ENCODE measurements at places on chromosomes 11 and 22.

- no peak for DNase-seq
Measured at GRCh38 chr11:102429691-102430090, 22.9 kb downstream of the TMEM123 start.

DNA sequence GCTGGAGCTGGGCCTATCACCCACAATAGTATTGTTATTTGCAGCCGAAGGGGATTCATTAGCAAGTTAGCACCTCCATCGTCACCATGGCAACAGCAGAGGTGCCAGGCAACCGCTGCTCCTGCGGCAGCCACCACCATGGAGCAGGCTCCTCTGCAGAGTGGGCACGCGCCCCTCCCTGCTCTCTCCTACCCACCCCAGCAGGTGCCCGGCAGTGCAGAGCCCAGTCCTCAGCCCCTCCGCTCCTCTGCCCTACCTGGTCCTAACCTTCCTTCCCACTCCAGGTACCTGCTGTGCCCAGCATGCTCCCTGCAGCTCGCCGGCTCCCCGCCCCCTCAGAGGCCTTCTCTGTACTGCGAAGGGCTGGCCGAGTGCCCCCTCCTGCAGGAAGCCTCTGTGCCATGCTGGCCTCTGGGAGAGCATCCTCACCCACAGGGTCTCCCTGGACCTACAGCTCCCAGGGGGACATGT lies 3.6 kb downstream of the DUSP8 start:
- peak; percentile 74 for DNase-seq

DNA sequence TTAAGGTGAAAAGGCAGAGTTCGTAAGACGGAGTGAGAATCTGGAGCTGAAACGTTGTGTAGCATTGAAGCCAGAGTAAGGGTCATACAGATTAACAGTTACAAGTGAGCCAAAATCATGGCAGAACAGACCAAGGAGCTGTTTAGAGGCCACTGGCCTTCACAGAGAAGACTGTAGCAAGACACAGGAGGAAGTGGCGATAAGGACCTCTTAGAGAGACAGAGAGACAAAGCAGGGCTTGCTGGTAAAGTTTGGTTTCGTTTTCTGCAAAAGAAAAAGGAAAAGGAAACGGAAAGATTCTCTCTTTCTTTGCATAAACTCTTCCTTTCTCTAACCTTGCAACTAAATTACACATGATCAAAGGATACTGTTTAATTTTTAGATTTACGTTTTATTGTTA lies 83.0 kb downstream of the AASDHPPT start:
- no peak for DNase-seq

GRCh38 chr22:46405901-46406300 lies 70.4 kb downstream of the TRMU start:
- DNase-seq: no peak

- DNase-seq: no peak
Measured at GRCh38 chr11:67174311-67174710, 55.2 kb downstream of the KDM2A start.

DNA sequence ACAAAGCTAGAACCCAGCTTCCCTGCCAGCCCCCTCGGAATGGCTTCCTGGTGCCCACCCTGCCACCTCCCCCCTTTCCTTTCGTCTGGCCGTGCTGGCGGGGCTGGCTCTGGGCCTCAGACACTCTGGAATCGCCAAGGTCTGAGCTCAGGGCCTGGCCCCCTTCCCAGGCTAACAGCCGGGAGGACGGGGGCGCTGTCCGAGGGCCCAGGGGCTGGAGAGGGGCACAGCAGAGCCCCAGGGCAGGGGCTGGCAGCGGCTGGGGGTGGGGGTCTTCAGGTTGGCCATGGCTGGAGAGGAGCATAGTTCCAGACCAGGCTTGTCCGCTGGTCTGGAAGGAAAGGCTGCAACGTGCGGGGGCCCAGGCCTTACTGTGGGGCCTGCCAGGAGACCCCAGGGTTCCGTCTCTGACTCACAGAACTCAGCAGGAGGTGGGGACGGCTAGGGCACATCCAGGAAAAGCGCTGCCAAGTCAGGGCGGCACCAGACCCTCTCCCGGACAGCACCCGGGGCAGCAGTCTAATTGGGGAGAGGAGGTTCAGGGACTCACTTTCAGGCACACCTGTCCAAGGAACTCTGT lies 861 bp upstream of the LTBP3 start:
- no peak for DNase-seq

DNA sequence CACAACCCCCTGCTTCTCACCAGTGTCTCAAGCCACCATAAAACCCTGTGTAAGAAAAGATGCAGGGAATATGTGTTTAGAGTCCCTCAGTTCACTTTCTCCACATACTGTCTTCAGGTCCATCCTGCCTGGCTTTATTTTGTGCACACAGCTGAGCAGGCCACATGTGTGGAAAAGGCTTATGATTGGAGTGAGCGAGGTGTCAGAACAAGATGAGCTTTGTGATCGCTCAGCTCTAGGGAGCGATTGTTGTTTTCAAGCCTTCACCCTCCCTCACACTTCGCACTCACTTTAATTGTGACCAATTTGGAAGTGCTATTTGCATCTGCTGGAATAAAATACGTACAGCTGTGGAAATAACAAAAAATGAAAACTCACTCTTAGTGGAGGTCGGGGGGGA lies 931.1 kb upstream of the TENM4 start:
- DNase-seq: no peak

DNA sequence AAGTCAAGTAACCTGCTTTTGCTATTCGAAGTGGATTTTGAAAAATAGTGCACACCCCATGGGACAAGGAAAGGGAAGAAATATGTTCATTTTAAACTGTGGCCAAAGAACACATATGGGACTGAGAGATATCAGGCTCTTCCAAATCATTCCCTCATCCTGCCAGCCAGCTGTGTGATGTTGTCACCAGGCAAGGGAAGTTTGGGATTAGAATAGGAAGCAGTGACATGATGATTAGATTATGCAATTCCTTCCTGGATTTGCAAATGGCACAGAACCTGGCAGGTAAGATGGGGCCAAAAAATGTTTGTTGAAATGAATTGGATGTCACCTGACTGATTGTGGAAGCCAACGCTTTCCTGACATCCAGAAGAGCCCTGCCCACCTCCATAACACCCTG lies 4.9 kb upstream of the SCN3B start:
- DNase-seq: no peak

- no peak for DNase-seq
Measured at GRCh38 chr11:122127020-122127419, 11.0 kb upstream of the BLID start.

- no peak for DNase-seq
Measured at GRCh38 chr11:123491241-123491640, 61.2 kb downstream of the GRAMD1B start.

DNA sequence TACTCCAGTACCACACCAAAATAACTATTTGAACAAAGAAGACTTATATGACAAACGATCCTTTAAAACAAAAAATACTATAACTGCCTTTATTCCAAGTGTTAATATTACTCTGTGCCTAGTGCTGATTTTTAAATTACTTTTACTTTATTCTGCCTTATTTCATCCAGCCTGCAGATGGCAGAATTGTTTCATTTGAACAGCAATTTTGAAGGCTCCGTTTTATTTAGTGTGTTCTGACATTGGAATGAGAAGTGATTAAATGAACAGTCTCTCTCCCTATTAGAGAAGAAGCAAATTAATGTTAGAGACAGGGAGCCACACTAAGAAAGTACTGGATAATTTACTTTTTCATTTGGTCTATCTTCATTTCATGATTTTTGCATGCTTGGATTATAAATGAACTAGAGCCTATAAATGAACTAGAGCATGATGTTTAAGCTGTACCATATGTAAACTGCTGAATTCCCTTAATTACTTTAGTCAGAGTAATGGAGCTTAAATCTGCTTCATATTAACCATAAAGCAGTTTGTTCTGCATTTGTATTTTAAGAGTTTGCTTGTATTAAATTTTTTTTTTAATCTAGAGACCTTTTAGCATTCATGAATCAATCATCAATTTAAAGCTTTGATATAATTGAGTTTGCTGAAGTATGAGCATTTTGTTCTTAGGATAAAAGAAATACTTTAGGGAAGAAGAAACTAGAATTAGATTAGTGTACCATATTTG lies 9.8 kb downstream of the PDHX start:
- DNase-seq: peak; percentile 71

DNA sequence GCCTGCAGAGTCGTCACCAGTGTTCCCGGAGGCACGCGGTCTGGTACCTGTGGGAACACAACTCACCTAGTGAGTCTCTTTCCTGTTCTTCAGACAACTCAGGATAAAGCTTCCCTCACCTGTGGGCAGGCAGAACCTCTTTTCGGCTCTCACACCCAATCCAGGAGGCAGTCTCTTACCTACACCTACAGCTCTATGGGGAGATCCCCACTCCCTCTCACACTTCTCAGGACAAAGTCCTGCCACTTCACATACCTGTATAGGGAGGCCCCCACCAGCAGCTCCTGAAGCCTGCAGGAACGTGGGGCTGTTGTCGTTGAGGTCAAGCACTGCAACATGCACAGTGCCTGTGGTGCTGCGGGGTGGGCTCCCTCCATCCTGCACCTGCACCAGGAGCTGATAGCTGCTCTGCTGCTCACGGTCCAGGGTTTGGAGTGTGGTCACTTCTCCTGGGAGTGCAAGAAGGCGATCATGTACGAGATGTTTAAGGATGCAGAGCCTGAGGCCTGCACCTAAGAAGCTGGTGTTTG lies 12.2 kb upstream of the TPP1 start:
- no peak for DNase-seq

DNA sequence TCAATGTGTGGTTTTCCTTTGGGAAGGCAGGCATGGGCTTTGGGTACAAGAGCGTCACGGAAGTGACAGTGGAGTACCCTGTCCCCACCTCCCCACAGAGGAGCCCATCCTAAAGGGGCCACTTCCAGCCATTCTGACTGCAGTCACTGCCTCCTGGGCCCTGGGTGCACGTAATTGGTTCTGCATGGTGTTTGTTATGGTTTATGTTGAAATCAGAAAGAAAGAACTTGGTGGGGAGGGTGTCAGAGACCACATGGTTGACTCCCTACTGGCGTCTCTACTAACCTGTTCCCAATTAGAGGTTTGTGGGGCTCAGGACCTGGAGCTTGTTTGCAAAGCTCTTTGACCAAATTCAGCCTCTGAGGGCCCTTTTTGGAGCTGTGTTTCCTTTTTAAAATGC lies 40.8 kb downstream of the RIBC2 start:
- DNase-seq: no peak

DNA sequence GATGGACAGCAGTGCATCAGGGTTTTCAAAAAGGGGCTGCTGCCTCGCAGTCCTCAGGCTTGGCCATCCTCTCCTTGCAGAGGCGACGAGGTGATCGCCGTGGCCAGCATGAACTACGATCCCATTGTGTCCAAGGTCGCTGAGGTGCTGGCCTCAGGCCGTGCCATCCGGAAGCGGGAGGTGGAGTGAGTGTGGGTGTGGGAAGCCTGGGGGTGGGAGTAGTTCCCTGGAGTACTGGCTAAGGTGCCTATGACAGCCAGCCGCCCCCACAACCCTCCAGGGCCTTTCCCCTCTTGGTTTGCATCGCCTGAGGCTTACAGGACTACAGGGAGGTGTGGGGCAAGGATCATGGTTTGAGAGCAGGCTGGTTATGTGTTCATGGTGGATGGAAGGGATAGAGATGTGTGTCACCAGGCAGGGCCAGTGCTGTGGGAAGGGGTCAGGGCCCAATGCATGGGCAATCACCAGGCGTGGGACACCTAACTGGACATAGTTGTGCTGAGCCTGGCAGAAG lies 2.1 kb upstream of the LZTR1 start:
- no peak for DNase-seq

- DNase-seq: no peak
Measured at GRCh38 chr11:8229299-8230177, 34.1 kb downstream of the LMO1 start.

- no peak for DNase-seq
Measured at GRCh38 chr11:119055901-119056300, 1.1 kb downstream of the HYOU1 start.

DNA sequence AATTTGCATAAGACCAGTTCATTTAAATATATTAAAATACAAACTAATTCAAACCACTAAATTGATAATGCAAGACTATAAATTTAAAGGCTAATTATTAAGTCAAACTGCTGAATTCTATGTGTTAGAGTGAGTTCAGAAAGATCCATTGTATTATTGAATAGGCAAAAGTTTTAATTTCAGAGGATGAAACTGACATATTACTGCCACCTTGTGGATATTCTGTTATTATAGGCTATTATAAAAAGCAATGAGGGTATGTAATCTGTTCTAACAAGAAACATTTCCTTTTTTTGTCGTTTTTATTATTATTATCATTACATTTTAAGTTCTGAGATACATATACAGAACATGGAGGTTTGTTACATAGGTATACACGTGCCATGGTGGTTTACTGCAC lies 20.9 kb upstream of the NAALAD2 start:
- DNase-seq: no peak

DNA sequence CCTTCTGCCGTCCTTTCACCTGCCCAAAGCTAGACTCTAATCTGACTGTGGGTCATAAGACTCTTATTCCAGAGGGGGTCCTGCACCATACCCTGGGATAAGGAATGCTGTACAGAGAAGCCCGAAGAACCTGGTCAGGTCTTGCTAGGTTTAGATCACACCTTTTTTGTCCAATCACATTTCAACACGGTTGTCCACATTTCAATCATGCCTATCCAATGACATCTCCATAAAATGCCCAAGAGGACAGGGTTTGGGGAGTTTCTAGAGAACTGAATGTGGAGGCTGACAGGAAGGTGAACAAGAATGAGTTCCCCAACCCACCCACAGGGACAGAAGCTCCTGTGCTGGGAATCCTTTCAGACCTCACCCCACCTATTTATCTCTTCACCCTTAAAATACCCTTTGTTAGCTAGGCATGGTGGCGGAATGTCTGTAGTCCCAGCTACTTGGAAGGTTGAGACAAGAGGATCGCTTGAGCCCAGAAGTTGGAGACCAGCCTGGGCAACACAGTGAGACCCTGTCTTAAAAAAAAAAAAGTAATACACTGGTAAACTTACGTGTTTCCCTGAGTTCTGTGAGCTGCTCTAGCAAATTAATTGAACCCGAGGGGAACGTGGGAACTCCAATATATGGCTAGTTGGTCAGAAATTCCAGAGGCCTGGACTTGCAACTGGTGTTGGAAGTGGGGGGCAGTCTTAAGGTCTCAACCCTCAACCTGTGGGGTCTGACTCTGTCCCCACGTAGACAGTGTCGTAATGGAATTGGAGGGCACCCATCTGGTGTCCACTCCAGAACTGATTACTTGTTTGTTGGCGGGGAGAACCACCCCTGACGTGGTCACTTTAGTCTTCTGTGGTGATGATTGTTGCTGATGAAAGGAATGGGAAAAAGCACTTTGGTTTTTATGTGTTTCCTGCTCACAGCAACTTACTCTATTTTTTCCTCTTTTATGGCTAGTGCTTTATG lies 17.8 kb downstream of the TCIRG1 start:
- DNase-seq: no peak

GRCh38 chr11:130549393-130549999 lies 101.1 kb downstream of the ADAMTS15 start:
- no peak for DNase-seq

- no peak for DNase-seq
Measured at GRCh38 chr11:119337581-119338317, 2.9 kb downstream of the C1QTNF5 start.

- peak; percentile 18 for DNase-seq
Measured at GRCh38 chr11:35662061-35662648, 420 bp upstream of the TRIM44 start.

- DNase-seq: no peak
Measured at GRCh38 chr11:8209208-8209807, 40.5 kb upstream of the RIC3 start.

All from CD4-positive, alpha-beta T cell treated with Interleukin-2 at 100 ng/mL for 4 hours (primary cell).